Stimulated activated CD4-positive, alpha-beta T cell treated with anti-CD3 and anti-CD28 coated beads, Interleukin-15, amount 100 ng/mL, for 1 hour (primary cell): ENCODE measurements at places on chromosomes 2 and 18.

- no peak for DNase-seq
These were observed 41.9 kb downstream of the RPIA start for GRCh38 chr2:88733155-88733902.

GRCh38 chr2:47404356-47404755 lies 1.4 kb downstream of the MSH2 start:
- DNase-seq, result no peak

DNA sequence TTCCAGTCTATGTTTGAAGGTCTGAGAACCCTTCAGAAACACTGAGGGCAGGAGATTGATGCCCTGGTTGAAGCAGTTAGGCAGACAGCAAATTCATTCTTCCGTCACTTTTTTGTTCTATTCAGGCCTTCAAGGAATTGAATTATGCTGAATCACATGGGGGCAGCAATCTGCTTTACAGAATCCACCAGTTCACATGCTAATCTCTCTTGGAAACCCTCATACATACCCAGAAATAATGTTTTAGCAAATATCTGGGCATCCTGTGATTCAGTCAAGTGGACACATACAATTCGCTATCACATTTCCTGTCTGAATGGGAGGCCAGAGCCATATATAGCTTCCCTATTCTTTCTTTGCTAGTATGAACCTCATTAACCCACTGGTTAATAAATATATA lies 301.4 kb upstream of the CNTNAP5 start:
- no peak for DNase-seq

DNA sequence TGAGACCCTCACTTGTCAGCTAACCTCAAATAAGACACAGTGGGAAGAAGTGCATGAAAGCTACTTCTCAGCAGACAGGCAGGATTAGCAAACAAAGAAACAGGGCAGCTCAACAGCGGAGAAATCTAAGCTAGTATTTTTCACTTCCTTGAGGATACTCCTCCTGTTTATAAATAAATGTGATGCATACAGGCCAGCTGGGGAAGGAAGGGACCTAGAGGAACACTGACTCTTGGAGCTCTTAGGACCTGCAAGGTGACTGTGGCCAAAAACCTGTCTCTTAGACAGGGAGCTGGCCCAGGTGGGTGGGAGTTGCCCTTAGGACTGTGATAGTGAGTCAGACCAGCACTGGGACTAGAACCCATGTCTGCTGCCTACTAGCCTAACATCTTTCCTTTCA lies 4.8 kb downstream of the REEP1 start:
- DNase-seq, result no peak

- no peak for DNase-seq
These were observed 18.0 kb upstream of the DAPL1 start for GRCh38 chr2:158777077-158777476.

DNA sequence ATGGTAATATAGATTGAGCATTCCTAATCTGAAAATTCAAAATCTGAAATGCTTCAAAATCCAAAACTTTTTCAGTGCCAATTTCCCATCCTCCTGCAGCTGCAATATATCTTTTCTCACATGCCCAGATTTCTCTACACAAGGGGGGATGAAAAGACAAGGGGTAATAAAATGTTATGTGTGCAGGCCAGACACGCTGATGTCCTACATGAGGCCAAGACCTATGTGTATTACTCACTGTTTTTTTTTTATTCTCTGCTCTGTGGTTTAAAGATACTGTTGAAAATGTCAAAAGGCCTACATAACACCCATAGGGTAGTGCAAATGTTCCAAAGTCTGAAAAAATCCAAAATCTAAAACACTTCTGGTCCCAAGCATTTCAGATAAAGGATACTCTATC lies 41.2 kb upstream of the CWC22 start:
- no peak for DNase-seq

GRCh38 chr2:150169237-150169629 lies 318.2 kb downstream of the RND3 start:
- DNase-seq, result no peak

GRCh38 chr2:68828887-68829708 lies 42.1 kb downstream of the BMP10 start:
- DNase-seq, result peak; percentile 40

- DNase-seq, result no peak
These were observed 13.4 kb downstream of the IL1R1 start for GRCh38 chr2:102155703-102156515.

DNA sequence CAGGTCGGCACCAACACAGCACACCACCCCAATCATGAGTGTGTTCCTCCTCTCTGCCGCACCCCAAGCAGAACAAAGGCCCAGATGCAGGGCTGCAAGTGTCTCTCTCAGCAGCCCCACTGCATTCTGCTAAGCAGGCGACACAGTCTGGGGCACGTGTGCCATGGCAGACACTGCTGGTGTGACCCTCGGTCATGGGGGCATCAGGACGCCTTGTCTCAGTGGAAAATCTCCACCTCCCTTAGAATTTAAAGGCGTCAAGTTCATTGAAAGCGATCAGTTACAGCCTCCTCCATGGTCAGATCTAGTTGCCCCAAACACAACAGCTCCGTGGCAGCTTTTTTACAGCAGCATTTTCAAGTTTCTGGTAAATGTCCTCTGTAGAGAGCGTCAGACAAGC lies 57.2 kb downstream of the ADNP2 start:
- no peak for DNase-seq

DNA sequence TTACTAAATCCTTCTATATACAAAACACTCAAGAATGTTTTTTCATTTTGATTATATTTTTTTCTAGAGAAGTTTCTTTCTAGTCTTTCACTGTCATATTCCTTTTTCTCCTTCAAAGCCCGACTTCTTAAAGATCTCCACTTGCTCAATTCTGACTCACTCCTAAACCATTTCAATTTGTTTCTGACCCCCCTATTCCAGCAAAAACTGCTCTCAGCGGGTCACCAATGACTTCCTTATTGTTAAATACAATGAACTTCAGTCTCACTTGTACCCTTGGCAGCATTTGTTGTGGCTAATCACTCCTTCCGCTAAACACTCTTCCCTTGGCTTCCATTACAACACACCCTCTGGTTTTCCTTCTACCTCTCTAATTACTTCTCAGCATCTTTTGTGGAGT lies 111.1 kb upstream of the RBBP8 start:
- no peak for DNase-seq

DNA sequence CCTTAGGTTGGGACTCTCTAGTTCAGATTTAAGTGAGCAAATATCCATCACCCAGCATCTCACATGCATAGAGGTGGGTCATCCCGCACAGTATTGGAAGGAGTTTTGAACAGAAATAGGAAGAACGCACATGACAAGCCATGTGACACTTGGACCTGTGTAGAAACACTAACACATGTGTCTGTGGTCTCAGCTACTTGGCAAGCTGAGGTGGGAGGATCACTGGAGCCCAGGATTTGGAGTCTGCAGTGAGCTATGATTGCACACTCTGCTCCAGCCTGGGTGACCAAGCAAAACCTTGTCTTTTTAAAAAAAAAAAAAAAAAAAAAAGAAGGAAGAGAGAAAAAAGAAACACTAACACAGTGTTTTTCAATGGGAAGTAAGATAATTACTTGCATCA lies 5.4 kb upstream of the MTCL1 start:
- no peak for DNase-seq

- DNase-seq, result no peak
These were observed 7.1 kb upstream of the ZFP36L2 start for GRCh38 chr2:43233218-43234212.

GRCh38 chr2:230230087-230230486 lies 4.6 kb downstream of the SP140 start:
- DNase-seq, result no peak

- no peak for DNase-seq
These were observed 206.5 kb upstream of the ZSWIM2 start for GRCh38 chr2:187055463-187055862.

DNA sequence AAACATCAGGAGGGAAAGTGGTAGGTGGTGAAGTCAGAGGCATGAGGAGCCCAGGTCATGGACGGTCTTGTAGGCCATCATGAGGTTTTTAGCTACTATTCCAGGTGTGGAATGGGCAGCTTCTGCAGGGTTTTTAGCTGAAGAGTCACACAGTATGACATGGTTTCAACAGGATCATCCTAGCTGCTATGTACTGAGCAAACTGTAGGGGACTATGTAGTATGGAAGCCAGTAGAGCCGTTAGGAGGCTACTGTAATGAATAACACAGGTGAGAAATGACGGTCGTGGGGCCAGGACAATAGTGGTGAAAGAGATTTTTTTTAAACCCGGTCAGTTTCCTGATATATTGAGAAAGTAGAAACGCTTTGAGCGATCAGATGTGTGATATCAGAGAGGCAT lies 167.6 kb upstream of the FN1 start:
- DNase-seq, result no peak

GRCh38 chr2:196957442-196957841 lies 30.9 kb upstream of the PGAP1 start:
- no peak for DNase-seq

- DNase-seq, result no peak
These were observed 187.0 kb upstream of the COL3A1 start for GRCh38 chr2:188787021-188787657.

DNA sequence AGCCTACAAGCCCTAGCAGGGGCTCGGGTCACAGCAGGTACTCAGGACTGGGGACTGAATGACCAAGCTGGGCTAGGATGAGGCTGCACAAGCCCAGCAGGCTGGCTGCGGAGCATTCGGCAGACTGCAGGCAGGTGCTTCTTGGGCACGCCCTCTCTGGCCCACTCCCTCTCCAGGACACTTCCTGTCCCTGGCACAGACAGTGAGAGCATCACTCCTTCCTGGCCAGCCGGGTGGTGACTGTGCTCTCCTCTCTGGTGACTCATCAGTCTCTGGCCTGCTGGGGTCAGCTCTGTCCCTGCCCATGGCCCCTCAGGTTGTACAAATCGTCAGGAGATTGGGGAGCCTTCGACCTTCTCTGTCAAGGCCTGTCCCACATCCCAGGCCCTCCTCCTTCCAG lies 22.5 kb downstream of the C1QL2 start:
- no peak for DNase-seq

DNA sequence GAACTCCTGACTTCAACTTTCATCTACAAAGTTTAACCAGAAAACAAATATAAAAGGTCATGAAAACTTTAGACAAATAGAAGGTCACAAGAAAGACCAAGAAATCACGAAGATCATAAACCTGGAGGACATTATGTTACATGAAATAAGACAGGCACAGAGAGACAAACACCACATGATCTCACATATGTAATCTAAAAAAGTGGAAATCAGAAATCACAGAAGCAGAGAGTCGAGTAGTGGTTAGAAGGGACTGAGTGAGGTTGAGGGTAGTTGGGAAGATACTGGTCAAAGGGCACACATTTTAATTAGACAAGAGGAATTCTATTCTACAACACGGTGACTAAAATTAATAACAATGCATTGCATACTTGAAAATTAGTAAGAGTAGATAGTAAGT lies 1.4 kb downstream of the GCFC2 start:
- no peak for DNase-seq

GRCh38 chr2:129765678-129766351 lies 213.7 kb upstream of the RAB6C start:
- DNase-seq, result no peak

- peak; percentile 22 for DNase-seq
These were observed 691 bp downstream of the BIRC6 start for GRCh38 chr2:32357318-32358110.

GRCh38 chr2:205401511-205401910 lies 280.8 kb upstream of the NRP2 start:
- DNase-seq, result no peak

DNA sequence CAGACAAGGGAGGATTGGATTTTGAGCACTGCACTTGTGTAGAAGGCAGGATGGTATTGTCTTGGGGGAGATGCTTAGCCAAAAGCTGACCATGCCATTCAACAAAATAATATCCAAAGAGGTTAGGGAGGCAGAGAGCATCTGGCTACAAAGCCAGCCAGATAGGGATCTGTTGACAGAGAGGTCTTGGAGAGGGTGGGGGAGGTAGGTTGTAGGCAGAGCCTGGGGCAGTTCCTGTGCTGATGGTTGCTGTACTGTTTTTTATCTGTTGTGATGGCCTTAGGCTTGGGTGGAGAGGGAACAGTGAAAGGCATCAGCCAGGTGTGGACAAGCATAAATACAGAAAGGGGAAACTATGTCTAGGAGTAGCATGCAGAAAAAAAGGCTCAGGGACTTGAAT lies 100.9 kb downstream of the AQP4 start:
- no peak for DNase-seq

DNA sequence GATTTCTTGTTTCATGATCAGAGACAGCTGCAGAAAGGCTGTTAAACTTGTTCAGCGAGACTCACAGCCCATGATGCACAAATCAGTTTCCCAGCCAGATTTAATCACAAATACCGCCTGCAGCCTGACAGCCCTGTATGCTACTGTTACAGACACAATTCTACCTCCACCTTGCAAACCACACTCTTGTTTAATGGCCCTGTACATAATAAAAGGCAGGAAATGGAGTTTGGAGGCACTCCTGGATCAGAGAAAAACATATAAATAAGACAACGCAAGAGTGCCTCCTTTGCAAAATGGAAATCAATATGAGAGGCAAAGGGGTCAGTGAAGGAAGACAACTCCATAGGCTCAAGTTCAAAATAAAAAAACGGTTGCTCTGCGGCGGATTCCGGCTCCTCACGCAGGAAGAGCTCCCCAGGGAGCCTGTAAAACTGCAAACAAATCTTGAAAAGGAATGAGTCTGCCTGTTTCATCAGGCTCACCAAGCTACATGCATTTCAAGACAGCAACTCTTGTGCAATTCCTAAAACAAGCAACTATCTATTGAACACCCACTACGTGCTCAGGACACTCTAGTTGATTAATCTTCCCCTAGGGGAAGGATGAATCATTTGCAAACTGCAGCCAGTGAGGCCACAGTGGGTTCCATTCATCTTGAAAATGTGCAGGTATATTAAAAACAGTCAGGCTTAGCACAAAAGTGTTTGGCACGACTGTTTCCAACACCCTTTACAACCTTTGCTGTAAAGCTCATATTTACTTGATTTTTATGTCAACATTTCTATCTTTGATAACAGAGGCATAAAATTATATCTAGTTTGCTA lies 37.5 kb downstream of the TBC1D8 start:
- no peak for DNase-seq

DNA sequence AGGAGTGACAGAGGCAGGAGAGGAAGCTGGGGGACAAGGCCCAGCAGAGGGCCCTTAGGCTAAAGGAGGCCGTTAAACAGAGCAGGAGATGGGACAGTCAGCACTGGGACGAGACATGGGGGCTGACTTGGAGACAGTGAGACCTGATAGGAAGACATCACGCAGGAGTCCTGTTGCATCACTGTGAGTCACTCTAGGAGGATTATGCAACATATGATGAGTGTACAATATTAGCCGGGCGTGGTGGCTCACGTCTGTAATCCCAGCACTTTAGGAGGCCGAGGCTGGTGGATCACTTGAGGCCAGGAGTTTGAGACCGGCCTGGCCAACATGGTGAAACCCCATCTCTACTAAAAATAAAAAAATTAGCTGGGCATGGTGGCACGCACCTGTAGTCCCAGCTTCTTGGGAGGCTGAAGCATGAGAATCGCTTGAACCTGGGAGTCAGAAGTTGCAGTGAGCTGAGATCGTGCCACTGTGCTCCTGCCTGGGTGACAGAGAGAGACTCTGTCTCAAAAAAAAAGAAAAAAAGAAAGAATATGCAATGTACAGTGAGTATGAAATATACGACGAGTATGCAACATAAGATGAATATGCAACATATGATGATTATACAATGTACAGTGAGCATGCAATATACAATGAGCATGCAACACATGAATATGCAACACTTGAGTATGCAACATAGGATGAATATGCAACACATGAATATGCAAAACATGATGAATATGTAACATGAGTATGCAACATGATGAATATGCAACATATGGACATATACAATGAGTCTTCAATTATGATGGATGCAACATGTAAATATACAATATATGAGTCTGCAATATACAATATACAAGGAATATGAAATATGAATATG lies 83.3 kb upstream of the ID2 start:
- DNase-seq, result no peak

GRCh38 chr2:200317975-200318374 lies 11.5 kb downstream of the SPATS2L start:
- DNase-seq, result no peak
